NCI-H2081 (cell line): ENCODE measurements at places on chromosomes 16 and 17.

- DNase-seq, result no peak
Measured at GRCh38 chr17:71502443-71502842, 618.4 kb upstream of the SOX9 start.

- DNase-seq, result peak; percentile 26
Measured at GRCh38 chr17:82674656-82675475, 23.6 kb downstream of the RAB40B start.

- DNase-seq, result no peak
Measured at GRCh38 chr17:19338031-19338990, 24.2 kb downstream of the B9D1 start.

DNA sequence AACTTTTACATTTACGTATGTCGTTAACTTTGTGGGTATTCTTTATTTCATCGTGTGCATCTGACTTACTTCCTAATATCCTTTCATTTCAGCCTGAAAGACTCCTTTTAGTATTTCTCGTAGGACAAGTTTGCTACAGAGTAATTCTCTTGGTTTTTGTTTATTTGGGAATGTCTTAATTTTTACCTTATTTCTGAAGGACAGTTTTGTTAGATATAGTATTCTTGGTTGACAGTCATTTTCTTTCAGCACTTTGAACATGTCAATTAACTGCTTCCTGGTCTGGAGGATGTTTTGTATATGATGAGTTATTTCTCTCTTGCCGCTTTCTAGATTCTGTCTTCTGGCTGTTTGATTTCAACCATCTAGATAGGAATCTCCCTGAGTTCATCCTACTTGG is 109.2 kb upstream of the NACA2 start:
- DNase-seq, result no peak

- no peak for DNase-seq
Measured at GRCh38 chr17:37844158-37844976, 79.8 kb upstream of the TBC1D3K start.

GRCh38 chr17:29197516-29198272 is 17.5 kb upstream of the MYO18A start:
- no peak for DNase-seq

- no peak for DNase-seq
Measured at GRCh38 chr16:72666267-72666666, 381.7 kb downstream of the ZFHX3 start.

DNA sequence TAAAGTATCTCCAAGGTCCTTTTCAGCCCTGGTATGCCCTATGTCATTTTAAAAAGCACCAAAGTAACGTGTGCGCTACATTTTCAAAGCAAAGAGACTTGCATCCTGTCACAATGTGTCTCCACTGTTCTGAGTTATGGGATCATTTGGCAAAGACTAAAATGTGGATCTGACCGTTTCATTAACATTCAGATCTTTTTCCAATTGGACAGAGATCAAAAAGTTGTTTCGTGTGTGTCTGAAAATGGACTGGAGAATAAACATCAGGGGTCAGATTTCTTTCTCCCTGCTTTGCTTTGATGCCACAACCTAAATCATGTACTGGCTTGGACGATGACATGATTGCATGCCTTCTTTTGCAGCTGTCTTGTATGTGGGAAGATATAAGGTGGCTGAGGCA is 136.0 kb upstream of the NOG start:
- no peak for DNase-seq

- DNase-seq, result no peak
Measured at GRCh38 chr16:29720703-29721102, 25.1 kb downstream of the C16orf54 start.

DNA sequence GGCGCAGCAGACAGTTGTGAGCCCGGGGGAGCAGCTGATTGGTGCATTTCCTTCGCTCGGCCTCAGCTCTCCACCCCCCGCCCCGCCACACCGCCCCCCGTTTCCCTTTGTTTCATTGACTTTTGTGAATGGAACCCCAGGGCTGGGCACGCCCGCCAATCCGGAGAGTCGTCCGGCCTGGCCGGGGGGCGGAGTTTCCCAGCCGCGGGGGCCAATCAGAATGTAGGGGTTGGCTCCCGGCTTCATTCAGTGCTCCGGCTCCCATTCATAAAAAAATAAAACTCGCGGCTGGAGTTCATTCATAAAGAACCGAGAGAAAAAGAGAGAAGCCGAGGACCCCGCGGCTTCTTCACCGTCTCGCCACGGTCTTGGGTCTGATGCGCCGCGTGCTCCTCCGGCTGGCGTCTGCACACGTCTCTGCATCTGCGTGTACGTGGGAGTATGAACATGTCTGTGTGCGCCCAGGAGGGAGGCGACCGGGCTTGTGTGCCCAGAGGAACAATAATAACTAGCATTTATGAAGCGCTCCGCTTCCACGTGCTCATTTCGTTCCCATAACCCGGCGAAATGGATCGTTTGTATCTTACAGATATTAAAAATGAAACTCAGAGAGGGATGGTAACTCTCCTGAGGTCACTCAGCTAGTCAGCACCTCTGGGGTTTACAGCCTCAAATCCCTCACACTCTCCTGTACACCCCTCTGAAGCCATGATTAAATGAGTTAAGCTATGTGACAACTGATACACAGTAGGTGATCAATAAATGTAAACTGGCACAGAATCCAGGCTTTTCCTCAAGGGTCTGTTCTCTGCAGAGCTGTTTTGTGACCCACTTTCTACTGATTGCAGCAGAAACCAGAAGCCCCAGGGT is at the start of gene ETV4:
Gene ETV4 (minus strand): TSS at position 22 of the 870 bp plus-strand sequence. CDS start 723 bp downstream, outside the sequence.
- DNase-seq, result peak; percentile 93

DNA sequence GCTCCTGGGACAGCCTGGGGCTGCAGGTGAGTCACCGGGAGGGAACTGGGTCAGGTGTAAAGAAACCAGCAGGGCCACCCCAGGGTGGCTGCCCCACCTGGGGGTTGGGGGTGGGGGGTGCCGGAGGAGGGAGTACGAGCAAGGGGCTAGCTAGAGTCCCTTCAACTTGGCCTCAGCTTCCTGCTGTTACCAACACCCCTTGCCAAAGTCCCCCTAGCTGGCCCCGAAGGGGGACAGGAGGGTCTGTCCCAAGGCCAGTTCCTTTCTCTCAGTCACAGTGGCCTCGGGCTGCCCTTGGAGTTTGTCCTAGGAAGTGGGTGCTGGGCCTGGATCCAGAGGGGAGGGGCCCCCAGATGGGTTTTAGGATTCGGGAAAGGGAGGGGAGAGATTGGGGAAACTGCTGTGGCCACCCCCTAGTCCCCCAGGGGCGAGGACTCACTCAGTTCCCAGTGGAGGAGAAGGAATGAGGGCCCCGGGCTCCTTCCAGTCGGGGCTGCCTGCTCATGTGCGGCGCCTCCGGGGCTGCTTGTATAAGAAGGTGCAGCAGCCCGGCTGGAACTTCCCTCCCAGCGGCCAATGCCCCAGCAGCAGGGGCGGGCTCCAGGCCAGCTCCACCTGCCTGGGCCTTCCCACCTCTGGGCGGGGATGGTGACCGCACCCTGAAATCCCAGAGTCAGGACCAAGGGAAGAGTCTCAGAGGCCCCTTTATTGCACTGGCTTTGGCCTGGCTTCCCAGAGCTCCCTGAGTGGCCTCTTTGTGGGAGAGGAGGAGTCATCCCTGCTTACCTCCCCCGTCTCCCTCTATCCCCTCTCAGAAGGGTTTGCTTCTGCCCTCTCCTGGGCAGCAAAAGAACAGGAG is 7.3 kb downstream of the ARHGAP27 start:
- peak; percentile 65 for DNase-seq

DNA sequence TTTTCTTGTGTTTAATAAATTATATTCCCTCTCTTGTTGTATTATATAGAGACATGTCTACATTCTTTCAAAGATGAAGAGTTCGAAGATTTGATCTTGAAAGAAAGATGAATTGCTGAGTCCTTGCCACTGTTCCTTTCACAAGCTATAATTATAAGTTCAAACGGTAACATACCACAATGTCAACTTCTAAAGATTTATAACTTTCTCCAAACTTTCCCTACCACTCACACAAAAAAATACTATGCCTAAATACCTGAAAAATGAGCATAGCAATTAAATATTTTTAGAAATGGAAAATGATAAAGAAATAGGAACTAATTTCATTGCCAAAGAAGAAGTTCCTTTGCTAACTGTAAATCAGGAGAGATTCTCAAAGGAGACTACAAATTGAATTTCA is 50.6 kb downstream of the BRIP1 start:
- DNase-seq, result no peak

GRCh38 chr17:75524970-75525805 is at the start of gene LLGL2:
LLGL2 (plus strand) TSS chr17:75525697; CDS start chr17:75543427, 17,730 bp downstream.
- peak; percentile 94 for DNase-seq

DNA sequence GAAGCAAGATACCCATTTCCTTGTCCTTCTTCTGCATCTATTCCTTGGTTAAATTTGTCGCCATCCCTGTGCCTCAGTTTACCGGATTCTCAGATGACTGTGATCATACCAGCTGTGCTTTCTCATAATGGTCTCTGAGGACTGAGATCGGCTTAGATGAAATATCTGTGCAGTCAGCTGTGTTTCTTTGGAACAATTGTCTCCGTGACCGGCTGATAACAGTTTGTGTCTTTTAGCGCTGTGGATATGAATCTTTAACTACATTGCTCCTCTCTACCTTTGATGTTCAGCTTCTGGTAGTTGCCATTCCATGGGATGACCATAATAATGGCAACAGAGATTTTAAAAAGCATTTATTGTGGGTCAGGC is 473 bp downstream of the FTO start:
- no peak for DNase-seq

DNA sequence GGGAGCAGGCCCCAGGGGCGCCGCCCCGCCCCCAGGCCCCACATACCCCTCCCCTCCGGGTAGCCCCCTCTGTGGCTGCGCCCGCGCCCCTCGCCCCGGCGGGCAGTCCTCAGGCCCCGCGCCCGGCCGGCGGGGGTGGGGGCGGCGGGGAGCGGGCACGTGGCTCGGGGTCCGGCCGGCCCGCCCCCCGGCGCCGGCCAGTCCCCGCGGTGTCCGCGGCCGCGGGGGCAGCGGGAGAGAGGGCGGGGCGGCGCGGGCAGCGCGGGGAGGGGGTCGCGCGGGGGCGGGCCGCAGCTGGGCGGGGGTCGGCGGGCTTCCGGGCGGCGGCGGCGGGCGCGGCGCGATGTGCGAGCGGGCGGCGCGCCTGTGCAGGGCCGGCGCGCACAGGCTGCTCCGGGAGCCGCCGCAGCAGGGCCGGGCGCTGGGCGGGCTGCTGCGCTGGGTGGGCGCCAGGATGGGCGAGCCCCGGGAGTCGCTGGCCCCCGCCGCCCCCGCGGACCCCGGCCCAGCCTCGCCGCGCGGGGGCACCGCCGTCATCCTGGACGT is 335 bp downstream of the NECAB2 start:
- DNase-seq, result peak; percentile 6

- no peak for DNase-seq
Measured at GRCh38 chr16:7044331-7044730, 288.3 kb upstream of the RBFOX1 start.

DNA sequence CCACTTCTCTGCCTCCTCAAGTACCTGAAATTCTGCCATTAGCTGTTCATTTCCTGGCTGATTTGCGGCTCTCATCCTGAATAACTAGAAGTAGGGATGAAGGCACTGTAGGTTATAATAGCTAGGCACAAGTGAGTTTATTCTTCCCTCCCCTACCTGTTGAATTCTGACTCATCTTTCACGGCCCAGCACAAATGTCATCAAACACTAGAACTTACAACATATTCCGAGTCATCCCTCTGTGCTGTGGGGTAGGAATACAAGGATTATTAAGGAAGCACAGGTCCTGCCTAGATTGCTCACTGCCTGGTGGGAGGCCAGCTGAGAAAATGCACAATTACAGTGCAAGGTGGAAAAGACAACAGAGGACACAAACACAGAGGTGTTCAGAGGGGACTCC is 103.7 kb upstream of the ASIC2 start:
- no peak for DNase-seq

DNA sequence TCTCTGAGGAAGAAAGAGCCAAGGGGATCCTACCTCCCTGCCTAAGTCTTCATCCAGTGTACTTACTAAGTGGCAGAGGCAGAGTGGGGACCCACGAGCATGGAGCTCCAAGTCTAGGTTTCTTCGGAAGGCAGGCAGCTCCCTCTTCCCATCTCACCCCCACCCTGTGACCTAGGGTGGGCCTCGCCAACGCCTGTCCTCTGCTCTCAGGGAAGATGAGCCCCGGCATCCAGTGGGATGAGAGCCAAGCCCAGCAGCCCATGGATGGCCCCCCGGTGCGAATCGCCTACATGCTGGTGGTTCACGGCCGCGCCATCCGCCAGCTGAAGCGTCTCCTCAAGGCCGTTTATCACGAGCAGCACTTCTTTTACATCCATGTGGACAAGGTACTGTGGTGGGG is 8.3 kb downstream of the XYLT2 start:
- no peak for DNase-seq

DNA sequence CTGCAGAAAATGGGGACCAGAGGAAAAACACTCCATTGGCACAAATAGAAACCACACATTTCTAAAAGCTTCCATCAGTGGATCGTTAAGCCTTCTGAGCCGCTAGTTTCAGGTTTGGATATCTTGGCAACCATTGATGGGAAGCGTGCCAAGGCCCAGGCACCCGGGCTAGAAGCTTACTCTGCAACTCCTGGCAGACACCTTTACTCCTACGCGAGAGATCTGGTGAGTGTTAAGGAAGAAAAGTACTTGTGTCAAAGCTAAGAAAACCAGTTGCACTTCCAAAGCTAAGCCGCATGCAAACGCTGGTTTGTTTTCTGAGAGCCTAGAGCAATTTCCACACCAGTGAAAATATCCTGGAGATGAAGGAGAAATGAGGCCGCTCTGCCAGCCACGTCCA is 472.4 kb downstream of the PMP22 start:
- no peak for DNase-seq

DNA sequence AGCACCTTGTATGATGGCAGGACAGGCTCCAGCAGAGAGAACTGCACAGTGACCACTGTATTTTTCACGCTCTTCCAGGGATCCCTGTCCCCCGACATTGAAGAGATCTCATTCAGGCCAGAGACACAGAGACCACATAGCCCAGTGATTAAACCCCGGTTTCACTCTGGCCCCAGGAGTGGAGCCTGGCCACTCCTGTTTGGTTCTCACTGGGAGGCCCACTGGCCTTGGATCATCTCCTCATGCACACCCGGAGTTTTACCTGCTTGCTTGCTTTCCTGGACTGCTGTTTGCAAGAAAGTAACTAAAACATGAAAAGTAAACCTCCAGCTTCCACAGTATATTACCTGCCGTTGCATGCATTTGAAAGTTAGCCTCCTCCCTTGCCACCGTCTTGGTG is 13.2 kb upstream of the CLEC18C start:
- no peak for DNase-seq

GRCh38 chr17:1490643-1491442 is 1.6 kb downstream of the MYO1C start:
- peak; percentile 4 for DNase-seq

DNA sequence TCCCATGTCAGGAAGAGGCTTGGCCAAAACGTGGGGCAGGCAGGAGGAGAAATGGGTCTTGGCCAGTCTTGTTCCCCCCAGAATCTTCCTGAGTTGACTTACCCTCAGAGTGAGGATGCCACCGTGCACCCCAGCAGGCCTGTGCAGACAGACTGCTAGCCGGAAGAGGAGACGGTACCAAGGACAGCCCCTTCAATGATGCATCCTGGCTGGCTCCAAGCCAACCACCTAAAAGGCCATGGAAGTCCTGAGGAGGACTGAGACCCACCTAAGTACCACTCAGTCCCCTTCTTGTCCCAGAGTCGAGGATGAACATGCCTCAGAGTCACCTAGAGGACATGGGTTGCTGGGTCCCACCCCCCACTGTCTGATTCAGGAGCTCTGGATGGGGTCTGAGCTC is 46.7 kb upstream of the RCVRN start:
- no peak for DNase-seq

GRCh38 chr16:61936522-61936921 is 99.7 kb downstream of the CDH8 start:
- peak; percentile 25 for DNase-seq

GRCh38 chr17:33521784-33522183 is 228.7 kb upstream of the ASIC2 start:
- DNase-seq, result no peak

- peak; percentile 31 for DNase-seq
Measured at GRCh38 chr17:1077581-1077985, 80.7 kb downstream of the TIMM22 start.

GRCh38 chr16:5977329-5977728 is 879.7 kb upstream of the EEF2KMT start:
- no peak for DNase-seq
